8988T (cell line): ENCODE measurements at places on chromosomes 2 and 18.

DNA sequence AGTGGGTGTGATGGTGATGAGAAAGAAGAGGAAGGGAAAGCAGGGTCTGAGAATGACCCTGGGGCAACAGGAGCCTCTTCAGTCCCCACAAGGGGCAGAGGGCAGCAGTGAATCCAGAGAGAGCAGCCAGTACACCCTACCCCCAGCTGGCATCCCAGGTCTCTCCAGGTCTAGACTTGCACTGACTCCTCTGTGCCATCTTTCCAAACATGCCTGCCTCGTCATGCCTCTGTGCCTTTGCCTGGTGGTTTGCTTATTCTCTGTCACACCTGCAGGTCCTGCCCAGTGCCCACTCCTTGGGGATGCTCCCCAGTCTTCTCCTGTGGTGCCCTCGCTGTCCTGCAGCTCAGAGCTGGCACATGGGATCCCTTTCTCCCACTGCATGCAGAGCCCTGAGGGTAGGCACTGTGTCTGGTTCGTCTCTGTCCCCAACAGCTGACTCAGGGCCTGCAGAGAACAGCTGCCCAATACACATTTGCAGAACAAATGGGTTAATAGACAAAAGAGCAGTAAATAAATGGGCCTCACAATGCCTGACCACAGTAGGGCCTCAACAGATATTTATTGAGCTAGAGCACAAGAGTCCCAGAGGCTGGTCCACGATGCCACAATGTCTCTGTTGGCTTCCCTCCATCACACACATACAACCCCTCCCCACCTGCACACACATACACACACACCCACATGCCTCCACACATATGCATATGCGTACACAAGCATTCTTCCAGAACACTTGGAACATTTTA is 89.8 kb downstream of the HS1BP3 start:
- DNase-seq: no peak

GRCh38 chr2:65350651-65351056 is 81.7 kb downstream of the SPRED2 start:
- DNase-seq: no peak

- DNase-seq: no peak
These were observed 87.6 kb downstream of the EIPR1 start for GRCh38 chr2:3289971-3290370.

DNA sequence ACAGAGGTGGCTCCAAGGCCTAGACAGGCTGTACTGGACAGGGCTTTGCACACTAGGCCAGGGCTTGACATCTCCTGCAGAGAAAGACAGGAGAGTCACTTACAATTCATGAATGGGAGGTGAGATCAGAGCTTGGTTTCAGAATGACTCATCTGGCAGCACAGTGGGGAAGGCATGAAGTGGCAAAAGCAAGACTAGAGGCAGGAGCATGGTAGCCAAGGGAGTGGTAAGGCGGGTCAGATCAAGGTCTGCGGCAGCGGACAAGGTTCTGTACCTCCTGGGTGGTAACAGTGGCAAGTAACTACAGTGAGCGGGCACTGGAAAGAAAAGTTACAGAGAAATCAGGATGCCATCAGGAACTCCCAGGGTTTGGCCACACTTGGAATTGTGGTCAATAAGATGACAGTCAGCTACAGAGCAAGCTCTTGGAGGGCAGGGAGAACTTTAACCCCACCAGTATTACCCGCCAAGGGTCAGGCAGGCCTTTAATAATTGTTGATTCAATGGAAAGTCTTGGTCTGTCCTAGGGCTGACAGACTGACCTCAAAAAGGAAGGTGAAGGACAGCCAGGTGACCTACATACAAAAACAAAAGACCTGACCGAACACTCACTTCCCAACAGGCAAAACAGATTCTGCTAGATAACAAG is 5.7 kb downstream of the MCFD2 start:
- peak; percentile 49 for DNase-seq

DNA sequence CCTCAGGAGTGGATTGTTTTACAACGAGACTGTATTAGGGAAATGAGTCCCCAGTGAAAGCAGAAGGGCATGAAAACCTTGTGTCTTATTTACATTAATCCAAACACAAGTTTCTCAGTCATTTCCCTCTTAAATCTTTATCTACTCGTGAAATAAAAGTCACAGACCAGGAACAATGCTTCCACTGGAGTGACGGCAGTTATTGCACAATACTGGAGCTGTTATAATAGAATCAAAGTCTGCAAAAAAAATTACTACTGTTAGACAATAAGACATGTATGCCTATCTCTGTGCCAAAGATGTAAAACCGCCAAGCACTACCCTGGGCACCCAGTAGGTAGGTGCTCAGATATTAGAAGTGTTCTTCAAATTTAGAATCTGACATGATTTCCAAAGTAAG is 375.5 kb downstream of the ZNF521 start:
- DNase-seq: no peak

GRCh38 chr18:48794251-48794970 is 156.4 kb downstream of the SMAD7 start:
- DNase-seq: no peak

DNA sequence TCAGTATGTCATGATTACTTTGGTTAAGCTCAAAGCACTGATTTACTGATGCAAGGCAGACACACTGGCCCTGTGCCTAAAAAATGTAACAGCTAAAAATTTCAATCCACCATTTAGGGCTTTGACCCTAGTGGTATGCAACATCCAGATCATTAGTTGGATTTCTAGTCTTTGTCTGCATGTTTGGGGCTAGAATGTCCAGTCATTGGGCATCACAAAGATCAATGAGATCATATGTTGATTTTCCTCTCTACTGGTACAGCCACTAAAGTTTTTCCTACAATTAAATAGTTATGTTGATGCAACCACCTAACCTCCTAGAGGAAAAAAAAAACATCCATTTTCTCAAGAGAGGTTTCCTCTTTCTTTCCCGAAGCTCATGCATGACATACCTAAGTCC is 53.4 kb upstream of the REV1 start:
- no peak for DNase-seq

- DNase-seq: no peak
These were observed 52.9 kb upstream of the SPATS2L start for GRCh38 chr2:200253639-200254038.

- DNase-seq: no peak
These were observed 24.0 kb upstream of the SULT1C3 start for GRCh38 chr2:108215794-108216211.

DNA sequence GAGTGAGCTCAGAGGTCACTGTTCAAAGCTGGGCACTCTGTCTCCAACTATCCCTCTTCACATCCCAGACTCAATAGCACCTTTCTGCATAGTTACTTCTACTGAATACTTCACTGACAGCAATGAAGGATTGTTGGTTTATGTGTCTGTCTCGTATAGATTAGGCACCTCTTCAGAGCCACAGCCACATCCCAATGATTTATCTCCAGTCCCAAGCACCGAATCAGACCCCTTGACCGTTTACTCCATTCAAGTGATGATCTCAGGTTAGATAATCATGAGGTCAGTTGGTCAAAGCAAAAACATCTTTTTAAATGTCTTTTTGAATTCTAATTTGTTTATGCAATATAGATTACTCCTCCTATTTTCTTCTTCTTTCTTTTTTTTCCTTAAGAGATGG is 14.7 kb downstream of the NEDD4L start:
- DNase-seq: no peak

DNA sequence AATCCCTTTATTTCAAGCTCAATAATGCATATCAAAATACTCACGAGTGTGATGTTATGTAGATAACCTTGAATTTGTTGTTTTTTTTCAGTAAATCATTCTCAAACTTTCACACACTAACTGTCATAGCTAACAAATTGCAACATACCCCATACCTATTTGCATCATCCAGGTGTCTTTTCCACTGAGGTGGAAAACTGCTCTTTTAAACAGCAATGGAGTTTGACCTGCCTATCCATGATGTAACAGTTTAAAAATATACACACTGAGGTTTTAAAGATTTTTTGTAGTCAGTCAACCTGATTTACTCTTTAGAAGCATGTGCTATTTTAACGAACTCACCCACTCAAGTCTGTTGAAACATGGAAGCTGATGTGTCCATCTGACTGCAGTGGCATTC is 298.7 kb downstream of the RND3 start:
- no peak for DNase-seq

DNA sequence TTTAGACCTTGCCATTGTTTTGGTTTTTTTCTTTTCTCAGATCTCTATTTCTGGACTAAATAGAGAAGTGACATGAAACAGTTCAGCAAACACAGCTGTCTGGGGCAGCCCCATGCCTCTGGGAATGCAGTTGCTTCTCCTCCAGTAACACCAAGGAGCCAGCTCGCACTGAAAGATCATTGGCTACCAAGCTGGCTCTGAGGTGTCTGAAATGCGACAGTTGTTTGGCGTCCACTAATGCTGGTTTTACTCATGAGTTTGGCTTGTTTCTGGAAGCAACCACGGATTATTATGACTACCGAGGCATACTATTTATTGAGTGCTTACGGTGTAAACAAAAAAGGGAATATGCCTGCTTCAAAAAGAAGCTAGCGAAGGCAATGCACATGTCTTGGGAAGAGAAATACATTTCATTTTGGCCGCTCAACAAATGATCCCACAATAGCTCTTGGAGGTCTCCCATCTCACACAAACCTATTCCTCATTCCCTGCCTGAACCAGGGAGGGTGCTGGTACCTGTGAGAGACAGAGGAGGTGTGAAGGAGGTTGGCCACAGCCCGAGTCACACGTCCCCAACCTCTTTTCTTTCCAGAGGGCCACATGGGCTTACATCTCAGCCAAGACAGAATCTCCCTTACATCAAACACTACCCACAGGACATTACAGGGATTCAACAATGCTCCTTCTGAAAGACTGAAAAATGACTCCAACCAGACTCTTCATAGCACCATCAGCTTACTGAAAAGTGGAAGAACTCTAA is 37.5 kb upstream of the NEB start:
- DNase-seq: no peak

GRCh38 chr2:200585730-200586643 is at the start of gene AOX1:
TSS of gene AOX1 (plus strand) at chr2:200586014. CDS start at chr2:200586109, 95 bp downstream.
- DNase-seq: peak; percentile 44

DNA sequence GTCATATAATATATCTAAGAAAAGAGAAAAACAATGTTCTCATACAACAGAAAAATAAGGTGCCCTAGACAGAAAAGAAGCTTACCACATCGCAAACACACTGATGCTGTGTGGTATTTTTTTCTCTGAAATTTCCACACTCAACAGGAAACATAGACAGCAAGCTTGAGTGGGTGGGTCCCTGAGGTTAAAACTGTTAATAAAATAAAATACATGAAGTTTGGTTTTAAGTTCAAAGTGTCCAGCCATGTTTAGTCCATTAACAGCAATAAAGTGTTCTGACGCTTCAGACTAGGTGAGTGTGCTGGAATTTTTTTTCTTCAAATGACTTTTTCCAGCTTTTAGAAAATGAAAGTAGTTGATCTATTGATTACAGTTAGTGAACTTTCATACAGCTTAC is 83.3 kb upstream of the EPB41L5 start:
- no peak for DNase-seq

GRCh38 chr2:43081131-43081765 is 145.2 kb downstream of the ZFP36L2 start:
- DNase-seq: no peak

DNA sequence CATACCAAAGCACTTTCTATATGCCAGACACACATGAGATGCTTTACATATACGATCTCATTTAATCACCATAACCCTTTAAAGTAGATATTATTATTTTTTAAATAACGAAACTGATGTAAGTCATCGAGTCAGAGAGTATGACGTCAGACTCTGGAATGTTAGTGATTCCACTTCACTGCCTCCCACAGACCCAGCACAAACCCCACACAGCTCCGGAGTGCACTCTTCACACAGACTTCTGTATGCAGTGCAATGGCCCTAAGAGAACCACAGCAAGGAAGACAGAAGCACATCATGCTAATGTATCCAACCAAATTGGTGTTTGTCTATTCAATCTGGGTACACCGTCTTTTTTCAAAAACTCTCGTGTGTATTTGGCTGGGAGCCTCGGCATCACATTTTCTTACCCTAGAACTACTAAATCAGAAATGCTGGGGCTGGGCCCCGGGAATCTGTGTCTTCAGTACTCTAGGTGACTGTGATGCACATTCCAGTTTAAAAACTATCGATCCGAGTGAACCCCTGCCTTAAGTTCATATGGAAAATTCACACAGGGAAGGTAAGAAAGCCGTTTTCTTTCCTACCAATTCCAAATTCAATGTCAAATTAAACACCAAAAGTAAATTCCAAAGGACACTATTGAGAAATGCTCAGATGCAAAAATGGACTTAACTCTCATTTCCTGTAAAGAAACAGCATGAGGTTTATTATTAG is 117.7 kb upstream of the ACVR1C start:
- no peak for DNase-seq

DNA sequence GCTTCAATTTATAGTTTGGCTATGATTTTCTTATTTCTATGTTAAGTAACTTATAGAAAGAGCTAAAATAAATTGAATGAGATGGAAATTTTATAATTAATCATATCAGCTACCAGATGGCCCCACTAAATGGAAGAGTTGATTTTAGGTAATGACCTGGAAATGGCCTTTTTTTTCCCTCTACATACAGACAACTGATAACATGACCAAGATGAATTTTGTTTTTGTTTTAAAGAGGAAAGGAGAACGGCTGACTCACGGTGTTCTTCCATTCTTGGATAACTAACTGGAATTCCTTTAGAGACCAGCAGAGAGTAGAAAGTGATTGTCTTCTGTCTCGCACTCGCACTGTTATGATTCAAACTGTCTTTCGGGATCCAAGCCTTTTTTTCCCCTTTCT is 91.0 kb downstream of the TMEM185B start:
- DNase-seq: no peak

DNA sequence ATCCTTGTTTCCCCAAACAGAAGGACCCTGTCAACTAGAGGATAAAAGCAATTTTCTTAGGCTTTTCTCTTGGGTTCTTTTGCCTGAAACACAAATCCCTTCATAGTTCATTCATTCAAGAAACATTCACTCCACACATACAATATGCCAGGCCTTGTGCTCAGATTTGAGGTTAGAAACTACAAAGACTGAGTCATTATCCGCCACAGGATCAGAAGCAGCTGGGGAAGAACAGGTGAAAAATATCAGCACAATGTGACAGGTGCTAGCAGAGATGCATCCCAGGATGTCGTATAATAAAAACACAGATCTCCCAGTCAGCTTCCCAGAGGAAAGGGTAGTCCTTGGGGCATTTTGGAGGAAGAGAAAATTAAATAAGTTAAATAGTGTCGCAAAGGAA is 172.4 kb downstream of the LRATD1 start:
- DNase-seq: no peak

- DNase-seq: no peak
These were observed 306.2 kb downstream of the FSIP2 start for GRCh38 chr2:186044761-186045160.

DNA sequence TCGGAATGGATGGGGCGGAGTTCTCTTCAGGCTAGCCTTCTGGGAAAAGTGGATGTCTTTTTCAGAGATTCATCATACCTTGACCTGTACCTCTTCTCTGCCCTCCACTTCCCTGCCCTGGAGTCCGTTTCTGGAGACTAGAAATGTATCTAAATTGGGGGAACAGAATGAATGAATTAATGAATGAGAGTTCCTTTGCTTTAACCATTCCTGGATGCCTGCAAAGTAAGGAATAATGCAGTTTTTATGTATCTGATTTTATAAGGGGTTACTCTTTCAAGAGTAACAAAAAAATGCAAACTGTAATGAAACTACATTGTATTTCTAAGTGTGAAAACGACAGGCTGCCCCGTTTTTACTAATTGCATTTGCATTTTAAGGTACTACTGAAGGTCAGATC is 2.0 kb downstream of the SOWAHC start:
- no peak for DNase-seq
